ENCODE measurements at places on chromosomes 3 and 15.

- DNase-seq, result no peak
These were observed 102.3 kb upstream of the GOLGA6L6 start for GRCh38 chr15:20643829-20644425.

DNA sequence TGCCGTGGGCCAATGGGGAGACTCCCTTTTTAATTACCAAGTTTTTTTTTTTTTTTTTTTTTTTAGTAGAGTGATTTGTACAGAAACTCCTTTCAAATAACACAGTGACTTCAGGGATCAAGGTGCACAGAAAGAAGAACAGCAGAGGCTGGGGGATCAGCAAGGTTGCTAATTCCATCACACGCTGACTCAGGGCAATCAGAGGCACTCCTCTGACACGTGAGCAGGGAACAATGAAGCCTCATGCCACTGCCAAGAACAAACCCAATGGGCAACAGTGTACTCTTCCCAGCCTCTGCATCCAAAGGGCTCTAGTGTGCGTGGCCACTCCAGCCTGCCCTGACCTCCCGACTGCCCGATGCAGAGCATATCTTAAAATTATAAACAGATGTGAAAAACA is 186.7 kb upstream of the WNT5A start:
- DNase-seq, result no peak

DNA sequence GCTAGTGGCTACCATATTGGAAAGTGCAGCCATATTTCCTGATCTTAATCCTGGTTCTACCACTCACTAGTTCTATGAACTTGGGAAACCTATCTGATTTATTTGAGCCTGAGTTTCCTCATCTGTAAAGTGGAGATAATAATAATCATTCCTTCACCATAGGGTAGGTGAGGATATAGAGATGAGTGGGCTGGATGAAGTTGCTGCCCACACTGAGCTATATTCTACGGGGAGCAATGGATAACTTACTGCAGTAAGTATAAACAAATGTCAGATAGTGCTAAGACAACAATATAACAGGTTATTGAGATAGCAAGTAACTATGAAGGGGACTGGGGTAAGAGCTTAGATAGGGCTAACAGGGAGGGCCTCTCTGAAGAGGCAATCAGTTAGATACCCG is 251.5 kb upstream of the ADAMTS9 start:
- DNase-seq, result no peak

GRCh38 chr3:143605233-143605950 is 242.9 kb downstream of the SLC9A9 start:
- no peak for DNase-seq

GRCh38 chr15:25903024-25903581 is 40.0 kb upstream of the ATP10A start:
- DNase-seq, result no peak

- DNase-seq, result no peak
These were observed 28.9 kb upstream of the ZNF385D start for GRCh38 chr3:21779909-21780308.

- no peak for DNase-seq
These were observed 469 bp downstream of the MAP6D1 start for GRCh38 chr3:183824761-183825455.

- no peak for DNase-seq
These were observed 109.6 kb upstream of the TMCO5A start for GRCh38 chr15:37824717-37825382.

- DNase-seq, result no peak
These were observed 159.6 kb upstream of the KCNH8 start for GRCh38 chr3:18988614-18989229.

GRCh38 chr3:22334996-22335395 is 584.0 kb upstream of the ZNF385D start:
- no peak for DNase-seq

DNA sequence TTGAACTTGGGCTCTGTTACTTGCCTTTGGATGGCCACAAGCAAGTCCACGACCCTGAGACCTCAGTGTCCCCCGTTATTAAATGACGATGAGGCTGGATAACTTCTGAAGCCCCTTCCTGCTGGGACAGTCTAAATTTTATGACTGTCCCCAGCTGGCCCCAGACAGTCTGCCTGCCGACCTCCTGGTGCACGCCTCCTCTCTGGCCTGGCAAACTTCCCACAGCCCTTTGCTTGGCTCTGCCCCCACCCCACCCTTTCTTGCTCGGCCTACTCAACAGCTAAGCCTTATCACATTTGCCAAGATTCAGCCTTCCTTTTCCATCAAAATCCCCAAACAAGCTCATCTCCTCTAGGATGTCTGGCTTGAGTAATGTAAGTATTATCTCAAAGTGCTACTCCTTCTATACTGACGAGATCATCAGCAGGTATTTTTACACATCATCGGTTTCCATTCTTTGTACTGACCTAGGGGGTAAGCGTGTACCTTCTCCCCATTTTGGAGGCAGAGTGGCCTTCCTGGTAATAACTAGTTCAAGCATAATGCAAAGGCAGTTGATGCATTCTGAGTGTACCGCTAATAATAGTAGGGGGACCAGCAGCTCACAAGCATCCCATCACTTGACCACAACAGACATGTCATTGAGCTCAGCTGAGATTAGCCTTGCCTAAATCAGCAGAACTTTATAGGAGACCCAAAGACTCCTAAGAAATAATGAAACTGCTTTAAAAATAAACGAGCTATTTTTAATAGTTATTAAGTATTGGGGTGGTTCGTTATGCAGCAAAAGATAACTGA is 120.8 kb upstream of the HACD2 start:
- DNase-seq, result no peak

DNA sequence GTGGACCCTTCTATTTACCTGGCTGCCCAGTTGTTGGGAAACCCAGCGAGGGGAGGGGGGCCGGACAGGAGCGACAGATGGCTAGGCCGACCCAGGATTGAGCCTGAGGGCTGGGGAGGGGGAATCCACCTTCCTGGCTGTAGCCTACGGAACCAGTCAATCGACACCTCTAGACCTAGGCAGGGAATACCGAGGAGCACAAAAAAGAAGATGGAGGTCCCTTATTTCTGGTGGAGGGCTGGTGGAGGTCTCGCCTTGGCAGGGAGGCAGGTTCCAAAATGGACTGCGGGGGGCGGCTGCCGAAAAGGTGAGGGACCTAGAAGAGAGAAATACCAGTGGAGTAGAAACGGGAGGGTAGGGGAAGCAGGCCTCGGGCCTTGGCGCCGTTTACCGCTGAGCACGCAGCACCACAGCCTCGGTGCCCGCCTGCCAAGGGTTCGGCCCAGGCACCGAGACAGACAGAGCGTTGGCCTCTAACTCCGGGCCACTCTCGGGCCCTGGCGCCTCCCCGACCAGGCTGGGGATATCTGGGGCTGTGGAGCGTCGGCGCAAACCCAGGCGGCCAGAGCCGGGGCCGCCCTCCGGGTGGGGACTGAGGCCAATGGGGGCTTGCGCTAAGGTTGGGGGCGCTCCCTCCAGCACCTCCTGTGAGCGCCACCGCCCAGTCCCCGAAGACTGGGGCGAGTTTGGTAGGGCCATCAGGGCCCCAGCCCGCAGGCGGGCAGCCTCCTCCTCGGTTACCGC is 1.6 kb downstream of the ANKRD63 start:
- DNase-seq, result no peak

DNA sequence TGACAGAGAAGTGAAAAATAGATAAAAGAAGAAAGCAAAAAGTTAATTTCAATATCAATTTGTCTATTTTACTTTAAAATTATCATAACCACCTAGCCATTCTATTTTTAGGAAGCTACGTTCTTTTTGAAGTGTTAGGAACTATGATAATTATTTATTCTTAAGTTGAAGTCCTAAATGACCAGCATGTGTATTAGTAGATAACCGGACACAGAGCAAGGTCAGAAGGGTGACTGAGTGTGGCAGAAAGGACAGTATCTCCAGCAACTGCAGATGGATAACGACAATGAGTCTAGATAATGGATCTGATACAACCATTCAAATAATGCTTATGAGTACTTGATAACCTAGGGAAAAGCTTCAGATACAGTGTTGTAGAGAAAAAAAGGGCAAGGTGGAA is 198.0 kb downstream of the PDE8A start:
- no peak for DNase-seq

- no peak for DNase-seq
These were observed 146.0 kb downstream of the MYO9A start for GRCh38 chr15:71971905-71972304.

GRCh38 chr15:40106203-40107161 is 2.2 kb downstream of the BMF start:
- no peak for DNase-seq

DNA sequence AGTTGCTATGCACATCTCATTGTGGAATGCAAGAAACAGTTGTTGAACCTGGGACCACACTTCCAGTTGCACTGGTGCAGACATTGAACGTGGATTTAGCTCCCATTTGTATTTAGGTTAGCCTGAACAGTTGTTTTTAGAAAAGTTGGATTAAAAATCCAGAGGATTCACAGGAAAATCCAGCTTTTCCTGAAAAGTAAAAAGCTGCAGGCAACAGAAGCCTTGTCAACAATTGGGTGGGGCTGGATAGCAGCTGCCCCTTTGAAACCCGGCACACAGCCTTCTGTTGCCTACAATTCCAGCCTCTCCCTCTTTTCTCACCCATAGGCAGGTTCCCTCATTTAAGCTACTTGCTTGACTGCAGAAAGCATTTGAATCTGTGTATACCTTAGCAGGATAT is 165.3 kb upstream of the TBL1XR1 start:
- no peak for DNase-seq

DNA sequence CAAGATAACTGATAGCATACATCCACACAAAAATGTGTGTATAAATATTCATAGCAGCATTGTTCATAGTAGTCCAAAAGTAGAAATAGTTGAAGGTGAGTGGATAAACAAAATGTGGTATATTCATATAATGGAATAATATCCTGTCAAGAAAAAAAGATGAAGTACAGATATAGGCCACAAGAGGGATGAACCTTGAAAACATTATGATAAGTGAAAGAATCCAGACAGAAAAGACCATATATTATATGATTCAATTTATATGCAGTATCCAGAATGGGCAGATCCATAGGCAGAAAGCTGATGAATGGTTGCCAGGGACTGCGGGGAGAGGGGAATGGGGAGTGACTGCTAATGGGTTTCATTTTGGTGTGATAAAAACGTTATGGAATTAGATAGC is 54.3 kb upstream of the TNIK start:
- DNase-seq, result no peak

- DNase-seq, result no peak
These were observed 118.2 kb upstream of the RASGRP1 start for GRCh38 chr15:38682861-38683260.

DNA sequence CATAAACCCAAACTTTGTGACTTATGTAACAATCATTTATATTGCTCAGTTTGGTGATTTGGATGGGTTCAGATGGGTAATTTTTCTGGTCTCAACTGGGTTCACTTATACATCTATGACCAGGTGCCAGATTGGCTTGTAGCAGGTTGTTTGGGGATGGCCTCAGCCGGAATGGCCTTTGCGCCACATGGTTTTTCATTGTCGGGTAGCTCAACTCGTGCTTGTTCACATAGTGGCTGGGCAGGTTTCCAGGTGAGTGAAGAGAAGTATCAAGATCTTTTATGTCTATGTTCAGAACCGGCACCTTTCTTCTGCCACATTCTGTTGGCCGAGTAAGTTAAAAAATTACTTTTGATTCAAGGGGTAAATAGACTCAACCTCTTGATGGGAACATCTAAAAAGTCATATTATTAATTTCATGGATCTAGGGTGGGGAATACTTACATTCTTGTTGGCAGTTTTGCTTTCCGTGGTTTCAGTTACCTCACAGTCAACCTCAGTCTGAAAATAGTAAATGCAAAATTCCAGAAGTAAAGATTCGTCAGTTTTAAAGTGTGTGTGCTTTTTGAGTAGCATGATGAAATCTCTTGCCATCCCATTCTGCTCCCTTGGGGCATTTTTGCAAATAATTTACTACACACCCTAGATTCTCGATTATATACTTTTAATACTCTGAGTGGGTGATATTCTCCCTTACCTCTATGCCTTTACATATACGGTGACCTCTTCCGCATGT is 745.7 kb upstream of the CCDC54 start:
- no peak for DNase-seq

- no peak for DNase-seq
These were observed 38.7 kb downstream of the ROBO1 start for GRCh38 chr3:79729096-79729495.

GRCh38 chr3:31959951-31960792 is 20.9 kb downstream of the OSBPL10 start:
- no peak for DNase-seq

GRCh38 chr3:72032441-72033135 is 247.6 kb upstream of the PROK2 start:
- no peak for DNase-seq

GRCh38 chr3:84683493-84683892 is 275.3 kb upstream of the CADM2 start:
- no peak for DNase-seq

DNA sequence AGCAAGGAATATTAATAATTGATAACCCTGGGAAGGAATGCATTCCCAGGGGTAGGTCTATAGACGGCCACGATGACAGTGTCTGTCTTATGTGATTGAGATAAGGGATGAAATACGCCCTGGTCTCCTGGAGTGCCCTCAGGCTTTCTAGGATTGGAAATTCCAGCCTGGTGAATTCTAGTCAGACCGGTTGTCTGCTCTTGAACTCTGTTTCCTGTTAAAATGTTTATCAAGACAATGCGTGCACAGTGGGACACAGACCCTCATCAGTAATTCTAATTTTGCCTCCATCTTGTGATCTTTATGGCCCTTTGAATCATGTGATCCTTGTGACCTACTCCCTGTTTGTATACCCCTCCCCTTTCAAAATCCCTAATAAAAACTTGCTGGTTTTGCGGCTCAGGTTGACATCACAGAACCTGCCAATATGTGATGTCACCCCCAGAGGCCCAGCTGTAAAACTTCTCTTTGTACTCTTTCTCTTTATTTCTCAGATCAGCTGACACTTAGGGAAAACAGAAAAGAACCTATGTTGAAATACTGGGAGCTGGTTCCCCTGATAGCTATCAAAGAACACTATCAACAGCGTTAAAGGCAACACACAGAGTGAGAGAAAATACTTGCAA is 183.3 kb downstream of the PDE8A start:
- DNase-seq, result no peak

DNA sequence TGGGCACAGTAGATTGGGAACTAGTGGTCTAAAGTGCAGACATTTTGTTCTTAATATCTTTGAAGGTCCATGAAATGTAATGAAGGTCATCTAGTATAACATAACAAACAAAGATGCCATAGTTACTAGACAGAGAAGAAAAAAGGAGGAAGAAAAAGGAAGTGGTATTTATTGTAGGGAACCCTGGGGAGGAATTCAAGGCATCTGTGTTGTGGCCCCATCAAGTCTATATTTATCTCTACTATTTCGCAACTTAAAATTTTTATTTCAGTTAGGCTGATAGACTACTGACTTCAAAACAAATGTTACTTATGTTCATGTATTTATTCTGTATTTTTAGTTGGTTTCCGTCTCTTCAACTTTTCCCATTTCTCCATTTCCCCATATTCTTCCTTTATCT is 48.9 kb upstream of the ZDHHC23 start:
- no peak for DNase-seq

GRCh38 chr3:111336511-111336910 is 205.5 kb upstream of the CD96 start:
- no peak for DNase-seq

DNA sequence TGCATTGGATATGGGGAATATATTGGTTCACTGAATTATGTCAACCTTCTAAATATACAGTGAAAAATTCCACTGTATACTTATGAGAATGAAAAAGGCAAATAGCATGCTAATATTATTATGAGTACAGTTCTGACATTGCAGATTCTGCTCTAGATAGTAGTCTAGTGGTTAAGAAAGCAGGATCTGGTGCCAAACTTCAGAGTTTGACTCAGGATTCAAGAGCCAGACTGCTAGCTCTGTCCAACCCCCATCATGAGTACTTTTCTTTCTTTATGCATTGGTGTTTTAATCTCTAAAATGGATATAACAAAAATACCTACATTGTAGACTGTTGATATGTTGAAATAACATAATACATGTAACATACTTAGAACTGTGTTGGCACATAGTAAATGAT is 57.3 kb upstream of the PLSCR4 start:
- DNase-seq, result no peak

Measured in stimulated activated CD4-positive, alpha-beta T cell treated with anti-CD3 and anti-CD28 coated beads, Interleukin-12 subunit alpha, Interleukin-12 subunit beta, amount 100 ng/mL, for 48 hours (primary cell).